ENCODE measurements at places on chromosomes 3 and 15.

- no peak for DNase-seq
These were observed 317.0 kb upstream of the TPRG1 start for GRCh38 chr3:188854772-188855149.

GRCh38 chr3:104886220-104886995, 480.3 kb upstream of the ALCAM start:
- DNase-seq: no peak

DNA sequence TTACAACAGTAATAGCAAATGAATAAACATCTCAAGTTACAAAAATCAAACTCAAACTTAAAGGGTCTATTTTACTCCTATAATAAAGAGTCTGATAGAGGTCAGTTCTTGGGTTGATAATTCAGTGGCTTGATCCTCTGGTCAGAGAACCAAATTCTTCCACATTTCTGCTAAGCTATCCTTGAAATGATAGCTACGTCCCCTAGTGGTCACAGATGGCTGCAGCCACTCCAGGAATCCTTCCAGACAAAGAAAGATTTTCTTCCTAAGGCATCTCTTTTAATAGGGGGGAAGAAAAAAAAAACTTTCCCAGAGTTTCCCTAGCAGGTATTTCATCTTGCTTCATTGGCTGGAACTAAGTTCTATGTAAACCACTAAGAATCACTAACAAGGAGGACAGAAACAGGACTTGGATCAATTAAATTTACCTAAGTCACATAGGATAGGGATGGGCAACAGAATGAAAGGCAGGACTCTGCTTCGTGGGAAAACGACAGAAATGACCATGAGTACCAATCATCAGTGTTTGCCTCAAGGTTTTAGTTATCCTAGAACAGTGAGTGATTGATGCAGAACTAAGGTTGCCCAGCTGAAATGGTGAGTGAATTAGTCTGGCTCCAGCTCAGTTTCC, 160.7 kb downstream of the STAC start:
- DNase-seq: no peak

DNA sequence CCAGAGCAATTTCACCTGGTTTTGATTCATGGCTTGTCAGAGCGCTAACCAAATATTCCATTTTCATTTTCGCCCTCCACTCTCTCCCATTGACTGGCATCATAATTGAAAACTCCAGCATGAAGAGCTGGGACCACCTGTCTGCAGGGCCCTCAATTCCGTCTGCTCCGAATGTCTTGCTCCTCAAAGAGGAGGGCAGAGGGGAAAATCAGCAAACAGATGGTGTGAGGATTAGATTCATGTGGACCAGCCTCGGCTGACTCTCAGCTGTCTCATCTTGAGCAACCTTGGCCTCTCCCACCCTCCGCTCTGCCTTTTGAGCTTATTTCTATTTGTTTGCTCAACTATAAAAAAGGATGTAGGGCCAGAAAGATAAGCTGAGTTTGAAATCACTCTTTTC, 512.2 kb upstream of the PPP2R3A start:
- no peak for DNase-seq

- DNase-seq: no peak
These were observed 3.9 kb downstream of the CLDND1 start for GRCh38 chr3:98518816-98519215.

GRCh38 chr15:69659454-69660050, 206.9 kb downstream of the RPLP1 start:
- no peak for DNase-seq

- DNase-seq: no peak
These were observed 404.5 kb downstream of the OCA2 start for GRCh38 chr15:27694506-27695087.

DNA sequence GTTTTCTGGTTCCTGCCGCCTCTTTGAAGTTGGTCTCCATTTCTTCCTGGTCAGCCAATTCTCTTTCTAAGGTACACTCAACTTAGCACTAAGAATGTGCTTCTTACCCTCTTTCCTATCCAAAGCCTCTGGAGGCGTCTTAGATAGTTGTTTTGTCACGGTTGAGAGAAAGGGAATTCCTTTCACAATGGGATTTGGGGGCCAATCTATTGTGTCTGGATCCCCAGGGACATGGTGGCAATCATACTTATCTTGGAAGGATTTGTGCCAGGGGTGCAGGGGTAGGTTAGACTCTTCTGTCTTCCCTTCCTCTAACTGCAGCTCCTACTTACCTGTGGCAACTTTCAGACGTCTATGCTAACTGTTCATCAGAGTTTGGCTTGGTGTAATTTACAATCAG, 287.1 kb downstream of the SOX2 start:
- no peak for DNase-seq

DNA sequence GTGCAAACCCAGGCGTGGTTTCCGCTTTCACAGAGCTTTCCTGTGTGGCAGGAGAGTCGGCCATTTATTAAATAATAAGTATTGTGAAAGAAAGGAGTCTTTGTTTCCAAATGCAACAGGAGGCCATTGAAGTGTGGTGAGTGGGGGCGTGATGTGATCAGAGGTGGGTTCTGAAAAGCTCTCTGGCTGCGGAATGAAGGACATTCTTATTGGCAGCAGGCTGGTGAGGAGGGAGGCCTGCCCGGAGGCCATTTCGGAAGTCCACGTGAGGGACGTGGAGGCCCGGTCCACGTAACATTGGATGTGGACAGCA, 11.1 kb downstream of the ARNT2 start:
- no peak for DNase-seq

GRCh38 chr3:72912532-72912931, 24.7 kb downstream of the GXYLT2 start:
- DNase-seq: no peak

- no peak for DNase-seq
These were observed 703.8 kb upstream of the NR2F2 start for GRCh38 chr15:95626501-95627361.

GRCh38 chr3:160475884-160476283, 26.3 kb upstream of the TRIM59 start:
- DNase-seq: no peak

GRCh38 chr3:75140904-75141615, 523.1 kb upstream of the FRG2C start:
- DNase-seq: no peak

GRCh38 chr15:84572231-84572630, 28.6 kb upstream of the ZSCAN2 start:
- no peak for DNase-seq

GRCh38 chr3:114880078-114880477, 267.0 kb downstream of the ZBTB20 start:
- no peak for DNase-seq

GRCh38 chr15:79474252-79474651, 42.1 kb downstream of the MINAR1 start:
- no peak for DNase-seq

DNA sequence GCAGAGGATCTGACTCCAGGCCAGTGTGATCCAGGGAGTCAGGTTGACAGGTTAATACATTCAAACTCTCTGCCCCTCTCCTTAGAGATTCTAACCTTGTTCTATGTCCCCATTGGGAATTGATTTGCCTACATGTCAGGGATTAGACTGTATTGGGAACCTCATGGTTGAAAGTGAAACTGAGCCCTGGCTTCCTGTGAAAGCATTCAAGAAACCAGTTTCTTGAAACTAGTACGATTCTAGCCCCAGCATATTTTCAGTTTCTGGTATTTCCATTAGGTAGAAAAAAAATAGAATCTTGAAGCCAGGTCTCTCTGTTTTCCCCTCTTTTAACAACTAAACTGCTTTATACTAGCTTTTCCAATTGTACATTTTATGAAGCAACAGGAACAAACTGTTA, 140.4 kb upstream of the ABI3BP start:
- DNase-seq: no peak

GRCh38 chr3:183635107-183635430, 354 bp upstream of the KLHL24 start:
- no peak for DNase-seq

DNA sequence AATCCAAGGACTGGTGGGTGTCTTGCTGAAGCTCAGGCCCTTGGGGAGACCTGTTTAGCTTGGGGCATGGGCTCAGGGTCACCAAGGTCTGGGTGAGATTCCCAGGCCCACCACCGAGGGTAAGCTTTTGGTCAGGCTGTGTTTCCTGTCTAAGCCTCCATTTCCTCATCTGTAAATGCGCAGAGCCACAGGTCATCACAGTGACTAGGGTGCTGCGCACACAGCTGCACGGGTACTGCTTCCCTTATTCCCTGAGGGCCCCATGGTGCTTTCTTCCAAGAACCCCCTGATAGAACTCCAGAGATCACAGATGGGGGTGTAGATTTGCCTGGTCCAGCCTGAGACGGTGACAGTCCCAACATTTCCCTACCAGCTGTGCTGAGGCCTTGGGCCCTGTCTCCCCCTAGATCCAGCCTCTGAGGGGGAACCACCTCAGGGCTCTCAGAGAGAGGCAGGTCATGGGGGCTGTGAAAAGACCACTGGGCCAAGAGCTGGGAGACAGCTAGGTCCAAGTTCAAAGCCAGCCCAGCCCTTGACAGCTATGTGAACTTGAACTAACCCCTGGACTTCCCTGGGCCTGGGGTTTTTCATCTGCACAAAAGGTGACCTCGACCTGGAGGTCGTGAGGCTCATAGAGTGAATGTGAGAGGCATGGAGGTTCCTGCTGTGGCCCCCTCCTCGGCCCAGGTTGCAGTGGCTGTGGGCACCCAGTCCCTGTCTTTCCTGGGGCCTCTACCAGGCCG, 60.7 kb downstream of the SEMA3G start:
- no peak for DNase-seq

DNA sequence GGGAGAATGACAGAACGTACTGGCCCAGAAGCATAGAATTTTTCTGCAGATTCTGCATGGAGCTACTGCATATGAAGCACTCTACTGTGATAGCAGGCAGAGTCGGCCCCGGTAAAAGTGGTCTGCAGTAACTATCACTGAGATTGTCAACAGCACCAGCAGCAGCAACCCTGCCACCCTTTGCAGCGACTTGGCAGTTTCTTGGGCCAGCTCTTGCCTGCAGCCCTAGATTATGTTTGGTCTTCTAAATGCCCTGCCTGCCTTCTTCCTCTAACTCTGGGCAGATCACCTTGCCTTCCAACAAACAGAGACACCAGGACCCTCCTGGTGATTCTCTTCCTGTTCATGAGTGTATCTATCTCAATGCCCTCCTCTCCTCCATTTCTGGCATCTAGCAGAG, 129.1 kb upstream of the ABHD17C start:
- no peak for DNase-seq

Measured in CD4-positive, alpha-beta T cell treated with Interleukin-21 for 1 hour (primary cell).